ENCODE measurements at places on chromosomes 2 and 18. TPM values are rescaled to one million over a fixed set of nuclear protein-coding genes. Genes with fewer than 3 reads are reported as not detected.

Gene ARL4C
- polyA plus RNA-seq: 7.0 TPM

Gene RGPD4
- not detected for polyA plus RNA-seq

GRCh38 chr2:173226899-173227698 is 127.6 kb upstream of the CDCA7 start:
- DNase-seq: no peak

- DNase-seq: no peak
Measured at GRCh38 chr2:47031909-47032668, 116.5 kb upstream of the MCFD2 start.

Gene DYNAP
- 1.1 TPM for polyA plus RNA-seq

DNA sequence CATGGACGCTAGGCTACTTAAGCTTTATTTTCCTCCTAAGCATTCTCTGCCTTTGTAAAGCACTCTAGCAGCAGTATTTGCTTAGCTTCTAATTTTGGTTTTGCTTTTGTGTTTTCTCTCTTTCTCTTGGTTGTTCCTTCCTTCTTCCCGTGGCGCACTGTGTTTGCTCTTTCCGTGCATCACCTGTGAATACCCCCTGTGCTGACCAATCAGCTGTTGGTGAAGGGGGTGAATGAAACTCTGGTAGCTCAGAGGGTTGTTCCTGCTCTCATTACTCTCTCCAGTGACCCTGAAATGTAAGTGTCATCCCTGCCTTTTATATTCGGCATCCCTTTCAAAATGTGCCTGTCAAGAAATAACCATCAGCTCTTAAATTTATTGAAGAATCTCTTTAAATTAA is 45.5 kb upstream of the TNFRSF11A start:
- DNase-seq: no peak

DNA sequence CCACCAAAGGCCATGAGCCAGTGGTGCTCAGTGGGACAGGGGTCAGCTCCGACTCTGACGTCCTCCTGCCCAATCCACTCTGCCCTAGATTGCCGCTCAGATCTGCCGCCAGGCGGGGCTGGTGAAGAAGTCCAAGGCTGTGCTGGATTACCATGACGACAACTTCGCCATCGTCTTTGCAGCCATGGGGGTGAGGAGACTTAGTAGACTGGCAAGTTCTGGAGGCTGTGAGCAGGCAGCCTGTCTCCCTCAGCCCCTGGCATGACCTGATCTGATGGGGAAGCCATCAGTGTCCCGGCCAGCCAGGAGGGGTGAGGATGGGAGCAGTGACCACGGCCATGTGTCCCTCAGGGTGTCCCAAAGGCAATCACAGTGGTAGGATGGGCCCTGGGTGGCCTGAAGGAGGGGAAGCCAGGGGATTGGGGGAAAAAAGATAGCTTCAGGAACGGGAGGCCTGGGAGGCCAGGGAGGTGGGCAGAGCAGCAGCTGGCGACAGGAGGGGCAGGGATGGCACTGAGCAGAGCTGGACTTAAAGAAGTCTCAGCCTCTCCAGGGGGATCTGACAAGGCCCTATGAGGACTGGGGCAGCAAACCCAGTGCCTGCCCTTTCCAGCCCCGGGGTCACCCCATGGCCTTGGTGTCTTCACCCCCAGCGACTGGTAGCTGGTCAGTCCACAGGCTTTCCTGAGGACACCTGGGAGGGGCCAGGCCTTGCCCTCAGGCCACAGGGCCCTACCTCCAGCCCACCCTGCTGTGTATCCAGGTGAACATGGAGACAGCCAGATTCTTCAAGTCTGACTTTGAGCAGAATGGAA is 17.4 kb upstream of the ANKRD53 start:
- DNase-seq: peak; percentile 56

Gene MC2R
- polyA plus RNA-seq: not detected

Gene SAG
- polyA plus RNA-seq: not detected

Gene LDLRAD4
- 0.77 TPM for polyA plus RNA-seq

GRCh38 chr2:9656270-9656766 is 25.5 kb upstream of the YWHAQ start:
- no peak for DNase-seq

DNA sequence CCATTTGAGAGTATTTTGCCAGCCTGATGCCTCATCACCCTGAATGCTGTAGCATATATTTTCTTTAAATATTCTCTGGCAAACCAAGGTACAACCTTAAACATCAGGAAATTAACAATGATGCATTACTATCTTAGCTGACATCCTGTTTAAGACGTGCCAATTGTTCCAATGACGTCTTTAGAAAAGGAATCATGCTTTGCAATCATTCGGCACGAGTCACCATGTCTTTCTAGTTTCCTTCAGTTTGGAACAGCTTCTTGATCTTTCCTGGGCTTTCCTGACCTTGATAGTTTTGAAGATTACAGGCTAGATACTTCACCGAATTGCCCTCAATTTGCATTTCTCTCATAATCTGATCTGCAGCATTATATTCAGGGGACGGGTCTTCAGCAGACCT is 88.2 kb upstream of the GLI2 start:
- no peak for DNase-seq

GRCh38 chr2:102473020-102473419 is at the start of gene SLC9A4:
Gene SLC9A4, plus strand, starts transcription at chr2:102473226. Its CDS starts 534 bp downstream, at chr2:102473760.
- no peak for DNase-seq

Gene ASB18
- polyA plus RNA-seq: not detected

Gene GPR39
- 2.7 TPM for polyA plus RNA-seq

Gene SERPINB3
- 0.18 TPM for polyA plus RNA-seq

- no peak for DNase-seq
Measured at GRCh38 chr2:160028431-160029269, 33.8 kb downstream of the PLA2R1 start.

GRCh38 chr2:72745679-72746368 is 80.0 kb downstream of the EXOC6B start:
- no peak for DNase-seq
